GM04504 (cell line): ENCODE measurements at places on chromosomes 7 and 10.

DNA sequence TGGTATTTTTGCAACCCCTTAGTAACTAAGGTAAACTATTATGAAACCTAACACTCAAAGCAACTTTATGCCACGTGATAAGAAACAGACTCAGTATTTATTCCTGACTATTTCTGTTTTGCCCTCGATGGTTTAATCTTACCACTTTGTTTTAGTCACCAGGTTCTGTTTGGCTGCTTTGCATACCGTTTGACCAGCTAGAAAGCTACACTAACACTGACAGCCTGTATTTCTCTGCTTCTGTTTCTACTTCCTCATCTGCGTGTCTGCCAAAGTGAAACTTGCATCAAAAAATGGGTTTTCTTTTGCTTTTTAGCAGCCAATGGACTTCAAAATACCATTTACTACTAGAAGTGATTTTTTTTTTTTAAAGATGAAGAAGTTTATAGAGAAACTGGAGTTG is 802.5 kb downstream of the GRM8 start:
- DNase-seq = no peak

DNA sequence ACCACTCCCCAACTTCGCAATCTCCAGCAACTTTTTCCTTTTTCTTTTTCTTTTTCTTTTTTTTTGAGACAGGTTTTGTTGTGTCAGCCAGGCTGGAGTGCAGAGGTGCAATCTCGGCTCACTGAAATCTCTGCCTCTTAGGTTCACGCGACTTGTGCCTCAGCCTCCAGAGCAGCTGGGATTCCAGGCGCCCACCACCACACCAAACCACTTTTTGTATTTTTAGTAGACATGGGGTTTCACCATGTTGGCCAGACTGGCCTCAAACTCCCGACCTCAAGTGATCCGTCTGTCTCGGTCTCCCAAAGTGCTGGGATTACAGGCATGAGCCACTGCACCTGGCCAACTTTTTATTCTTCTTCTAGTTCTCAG is 55.0 kb downstream of the KIAA1549 start:
- no peak for DNase-seq

GRCh38 chr7:127189886-127190285 is 62.9 kb downstream of the GRM8 start:
- DNase-seq = no peak

DNA sequence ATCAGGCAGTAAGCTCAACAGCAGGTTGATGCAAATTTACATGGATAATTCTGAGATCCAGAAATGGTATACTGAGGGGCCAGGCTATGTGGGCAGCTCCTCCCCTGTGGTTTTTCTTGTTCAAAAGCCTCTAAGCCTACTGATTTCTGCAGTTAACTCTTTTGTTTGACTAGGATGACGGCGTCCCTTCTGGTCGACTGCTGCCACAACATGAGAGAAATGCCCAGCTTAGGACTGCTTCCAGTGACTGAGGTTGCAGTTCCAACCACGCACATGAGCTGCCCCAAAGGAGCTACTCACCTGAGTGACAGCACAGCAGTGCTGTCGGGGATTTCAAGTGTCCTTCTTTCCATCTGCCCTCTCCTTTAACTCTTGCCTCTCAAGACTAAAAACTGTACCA is 973.0 kb upstream of the GHITM start:
- DNase-seq = no peak

GRCh38 chr7:45028138-45028919 is 28.3 kb downstream of the CCM2 start:
- DNase-seq = no peak

- no peak for DNase-seq
Measured at GRCh38 chr10:19302117-19302516, 253.5 kb downstream of the MALRD1 start.
